Muscle of leg (tissue), 16 donors: ENCODE measurements at places on chromosomes 6 and 20.

- H3K27me3 ChIP-seq, result no peaks in the 10 kb centered on the region
- no peaks in the 10 kb centered on the region for H3K36me3 ChIP-seq
- H3K4me1 ChIP-seq, result no peaks in the 10 kb centered on the region
- no peak overlapping the region for H3K4me3 ChIP-seq
- DNase-seq, result no peak
- no peak overlapping the region for H3K27ac ChIP-seq
Measured at GRCh38 chr6:114421199-114421598, 78.4 kb upstream of the HS3ST5 start.

GRCh38 chr6:99032396-99032795, 84.7 kb upstream of the FBXL4 start:
- H3K27ac ChIP-seq, result no peak overlapping the region
- no peak overlapping the region for H3K4me3 ChIP-seq
- no peak for DNase-seq
- H3K36me3 ChIP-seq, result no peaks in the 10 kb centered on the region
- H3K27me3 ChIP-seq, result no peaks in the 10 kb centered on the region

DNA sequence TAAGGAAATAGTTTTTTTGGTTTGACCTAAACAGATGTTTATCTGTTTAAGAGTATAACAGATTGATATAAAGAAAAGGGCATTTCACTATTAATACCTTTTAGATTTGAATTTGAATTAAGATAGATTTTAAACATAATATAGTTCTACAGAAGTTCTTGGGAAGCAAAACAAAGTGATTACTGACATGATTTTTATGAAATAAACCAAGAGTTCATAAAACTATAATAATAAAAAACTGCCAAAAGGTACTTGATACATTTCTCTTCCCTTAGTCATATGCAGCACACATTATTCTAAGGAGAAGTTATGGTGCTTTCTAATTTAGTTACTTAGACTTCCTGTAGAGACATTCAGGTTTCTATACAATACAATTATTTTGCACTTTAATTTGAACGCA, 9.6 kb downstream of the STXBP5 start:
- no peaks in the 10 kb centered on the region for H3K27me3 ChIP-seq
- no peak overlapping the region for H3K27ac ChIP-seq
- H3K36me3 ChIP-seq, result no peaks in the 10 kb centered on the region
- DNase-seq, result no peak

- DNase-seq, result no peak
- no peak overlapping the region for H3K4me3 ChIP-seq
- no peak overlapping the region for H3K27ac ChIP-seq
- H3K36me3 ChIP-seq, result no peaks in the 10 kb centered on the region
- no peaks in the 10 kb centered on the region for H3K4me1 ChIP-seq
Measured at GRCh38 chr6:169592558-169592957, 109.3 kb downstream of the WDR27 start.

DNA sequence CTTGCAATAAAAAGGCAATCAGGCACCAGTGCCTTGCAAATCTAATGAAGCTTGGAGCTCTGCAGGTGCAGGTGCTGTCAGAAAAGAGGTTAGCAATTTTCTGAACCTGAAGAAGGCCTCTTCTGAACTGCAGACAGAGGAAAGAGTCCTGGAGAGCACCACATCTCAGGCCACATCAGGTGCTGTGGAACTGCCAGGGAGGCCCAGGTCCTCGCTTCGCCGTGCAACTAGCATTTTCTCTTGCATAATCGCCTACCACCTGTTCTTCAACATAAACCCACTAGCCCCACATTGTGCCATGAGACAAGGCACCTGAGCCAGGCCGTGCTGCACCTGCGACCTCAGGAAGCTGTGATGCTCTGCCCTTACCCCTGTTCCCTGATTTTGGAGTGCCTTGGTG, 187.6 kb downstream of the DTNBP1 start:
- no peak for DNase-seq
- H3K27me3 ChIP-seq, result no peaks in the 10 kb centered on the region
- peaks cover 3% of the 10 kb centered on the region for H3K36me3 ChIP-seq
- H3K4me3 ChIP-seq, result no peak overlapping the region
- no peak overlapping the region for H3K27ac ChIP-seq

DNA sequence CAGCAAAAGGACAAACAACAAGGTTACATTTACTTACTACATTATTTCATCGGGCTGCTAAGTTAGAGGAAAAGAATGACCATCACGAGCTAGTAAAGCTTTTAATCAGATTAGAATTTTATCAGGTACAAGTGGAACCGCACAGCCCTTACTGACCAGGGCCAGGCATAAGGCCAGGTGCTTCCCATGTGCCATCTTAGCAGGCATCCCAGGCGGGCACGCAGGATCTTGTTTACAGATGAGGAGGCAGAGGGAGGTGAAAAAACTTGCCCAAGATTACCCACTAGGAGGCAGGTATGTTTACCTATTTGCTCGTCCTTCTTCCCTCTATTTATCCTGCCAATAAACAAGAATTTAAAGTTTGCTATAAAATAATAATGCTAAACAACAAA, 10.7 kb downstream of the EZR start:
- peaks cover 4% of the 10 kb centered on the region for H3K4me1 ChIP-seq
- H3K4me3 ChIP-seq, result no peak overlapping the region
- H3K36me3 ChIP-seq, result peaks cover 5% of the 10 kb centered on the region

GRCh38 chr20:36153736-36154699, 522 bp upstream of the EPB41L1 start:
- H3K27ac ChIP-seq, result peak overlapping the region; percentile 69
- peaks cover 8% of the 10 kb centered on the region for H3K27me3 ChIP-seq
- H3K4me3 ChIP-seq, result peak overlapping the region; percentile 64
- peaks cover 45% of the 10 kb centered on the region for H3K4me1 ChIP-seq

- H3K36me3 ChIP-seq, result no peaks in the 10 kb centered on the region
- no peak overlapping the region for H3K27ac ChIP-seq
- H3K27me3 ChIP-seq, result peaks cover 5% of the 10 kb centered on the region
- H3K4me1 ChIP-seq, result peaks cover 16% of the 10 kb centered on the region
- H3K4me3 ChIP-seq, result no peak overlapping the region
Measured at GRCh38 chr6:3518356-3519190, 61.7 kb upstream of the SLC22A23 start.

DNA sequence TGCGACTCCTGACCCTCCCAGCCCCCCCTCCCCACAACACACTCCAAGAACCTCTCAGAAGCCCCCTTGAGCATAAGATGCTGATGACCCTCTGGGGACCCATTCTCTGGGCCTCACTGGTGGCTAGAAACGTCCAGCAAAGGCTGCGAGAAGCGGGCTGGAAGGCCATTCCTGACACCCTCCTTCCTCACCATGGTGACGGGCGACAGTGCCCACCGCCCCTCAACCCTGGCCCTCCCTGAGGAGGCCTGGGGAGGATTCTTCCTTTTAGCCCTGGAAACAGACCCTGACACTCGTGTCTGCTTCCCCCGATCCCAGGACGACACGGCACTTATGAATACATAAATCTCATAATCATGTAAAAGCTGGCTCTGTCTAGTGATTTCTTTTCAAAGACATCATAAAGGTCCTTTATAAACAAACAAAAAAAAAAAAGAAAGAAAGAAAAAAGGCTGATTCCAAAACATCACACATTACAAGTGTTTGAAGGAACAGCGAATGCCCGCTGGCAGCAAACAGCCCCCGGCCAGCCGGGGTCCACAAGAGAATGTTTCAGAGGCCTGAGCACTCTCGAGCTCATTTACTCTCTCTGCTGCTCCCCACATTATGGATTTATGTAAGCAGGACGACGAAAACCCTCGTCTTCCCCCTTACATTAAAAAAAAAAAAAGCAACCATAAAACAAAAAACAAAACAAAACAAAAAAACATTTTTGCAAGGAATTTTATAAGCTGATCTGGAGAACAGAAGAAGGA, 40.7 kb downstream of the PREX1 start:
- H3K4me1 ChIP-seq, result peaks cover 33% of the 10 kb centered on the region
- H3K4me3 ChIP-seq, result no peak overlapping the region
- peaks cover 2% of the 10 kb centered on the region for H3K36me3 ChIP-seq

DNA sequence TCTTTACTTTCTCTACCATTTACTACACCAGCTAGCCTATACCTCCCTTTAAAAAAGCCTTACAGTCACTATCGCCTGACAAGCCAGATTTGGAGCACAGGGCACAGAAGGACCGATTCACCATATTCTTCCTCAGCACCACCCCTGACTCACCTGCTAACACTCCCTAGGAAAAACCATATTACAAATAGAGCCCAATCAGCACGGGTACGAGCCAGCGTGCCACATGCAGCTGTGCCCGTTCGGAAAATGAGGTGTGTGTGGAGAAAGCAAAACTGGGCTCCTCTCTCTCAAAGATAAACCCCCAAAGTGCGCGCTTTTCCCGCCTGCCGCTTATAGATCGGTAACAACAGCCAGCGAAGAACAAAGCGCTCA, 1.2 kb downstream of the SYNCRIP start:
- H3K27me3 ChIP-seq, result no peaks in the 10 kb centered on the region
- no peak for DNase-seq
- H3K27ac ChIP-seq, result peak overlapping the region; percentile 100
- H3K4me1 ChIP-seq, result peaks cover 4% of the 10 kb centered on the region

DNA sequence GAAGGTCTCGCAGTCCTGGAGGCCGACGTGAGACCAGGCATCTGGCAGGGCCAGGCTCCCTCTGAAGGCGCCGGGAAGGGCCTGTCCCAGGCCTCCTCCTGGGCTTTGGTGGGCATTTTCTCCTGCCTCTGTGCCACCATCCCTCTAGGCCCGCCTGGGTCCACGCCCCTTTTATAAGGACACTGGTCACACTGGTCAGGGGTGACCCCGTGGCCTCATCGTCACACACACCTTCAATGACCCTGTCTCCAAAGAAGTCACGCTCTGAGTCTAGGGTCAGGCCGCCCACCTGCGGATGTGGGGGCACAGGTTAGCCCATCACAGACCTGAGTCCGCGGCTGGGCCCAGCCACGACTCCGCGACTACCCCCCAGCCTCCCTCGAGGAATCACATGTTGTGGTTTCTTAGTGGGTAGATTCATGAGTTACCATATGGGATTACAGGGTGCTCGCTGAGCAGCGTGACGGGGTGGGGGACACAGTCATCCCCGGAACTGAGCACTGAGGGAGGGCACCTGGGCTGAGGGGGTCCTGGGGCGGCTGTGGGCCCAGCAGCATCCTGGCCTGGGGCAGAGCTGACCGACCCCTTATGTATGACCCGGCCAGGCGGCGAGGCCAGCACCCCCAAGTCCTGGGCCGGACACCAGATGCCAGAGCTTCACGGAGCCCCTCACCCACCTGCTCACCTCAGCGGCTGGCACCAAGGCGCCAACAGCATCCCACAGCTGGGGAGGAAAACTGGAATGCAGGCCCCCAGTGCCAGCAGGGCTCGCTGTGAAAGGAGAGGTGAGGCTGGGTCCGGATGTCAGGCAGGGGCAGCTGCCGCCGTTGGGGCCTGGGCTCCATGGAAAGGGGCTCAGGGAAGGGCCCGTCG, 115.9 kb downstream of the DLL1 start:
- H3K36me3 ChIP-seq, result no peaks in the 10 kb centered on the region
- H3K4me3 ChIP-seq, result no peak overlapping the region
- no peak overlapping the region for H3K27ac ChIP-seq
- peaks cover under 1% of the 10 kb centered on the region for H3K27me3 ChIP-seq

GRCh38 chr20:63054681-63055240, 48.0 kb upstream of the BHLHE23 start:
- no peak overlapping the region for H3K27ac ChIP-seq
- DNase-seq, result no peak
- no peaks in the 10 kb centered on the region for H3K36me3 ChIP-seq
- H3K4me1 ChIP-seq, result peaks cover 2% of the 10 kb centered on the region
- H3K4me3 ChIP-seq, result no peak overlapping the region

GRCh38 chr6:47440719-47441118, 36.9 kb upstream of the CD2AP start:
- peak; percentile 75 for DNase-seq
- H3K27me3 ChIP-seq, result no peaks in the 10 kb centered on the region
- no peak overlapping the region for H3K4me3 ChIP-seq
- peaks cover 2% of the 10 kb centered on the region for H3K4me1 ChIP-seq

DNA sequence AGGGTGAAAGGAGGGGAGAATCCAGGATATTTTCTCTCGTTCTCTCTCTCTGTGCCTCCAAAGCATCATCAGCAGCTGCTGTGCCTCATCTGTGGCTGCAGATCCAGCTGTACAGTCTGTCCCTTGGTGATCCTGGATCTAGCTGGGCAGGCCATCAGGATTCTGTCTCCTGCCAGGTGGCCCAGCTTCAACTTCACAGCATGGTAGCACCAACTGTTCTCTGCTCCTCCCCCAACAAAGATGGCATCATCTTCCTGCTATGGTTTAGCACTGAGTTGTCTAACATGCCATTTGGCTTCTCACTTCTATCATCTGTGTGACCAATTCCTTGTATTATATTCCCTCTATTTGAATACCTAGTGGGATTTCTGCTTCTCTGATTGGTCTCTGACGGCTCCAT, 28.6 kb upstream of the ARFGEF2 start:
- no peak overlapping the region for H3K4me3 ChIP-seq
- H3K27me3 ChIP-seq, result no peaks in the 10 kb centered on the region
- DNase-seq, result peak; percentile 89

- no peak overlapping the region for H3K4me3 ChIP-seq
- H3K4me1 ChIP-seq, result no peaks in the 10 kb centered on the region
- no peaks in the 10 kb centered on the region for H3K36me3 ChIP-seq
- no peak for DNase-seq
- no peak overlapping the region for H3K27ac ChIP-seq
Measured at GRCh38 chr6:104604685-104605084, 255.0 kb downstream of the HACE1 start.

DNA sequence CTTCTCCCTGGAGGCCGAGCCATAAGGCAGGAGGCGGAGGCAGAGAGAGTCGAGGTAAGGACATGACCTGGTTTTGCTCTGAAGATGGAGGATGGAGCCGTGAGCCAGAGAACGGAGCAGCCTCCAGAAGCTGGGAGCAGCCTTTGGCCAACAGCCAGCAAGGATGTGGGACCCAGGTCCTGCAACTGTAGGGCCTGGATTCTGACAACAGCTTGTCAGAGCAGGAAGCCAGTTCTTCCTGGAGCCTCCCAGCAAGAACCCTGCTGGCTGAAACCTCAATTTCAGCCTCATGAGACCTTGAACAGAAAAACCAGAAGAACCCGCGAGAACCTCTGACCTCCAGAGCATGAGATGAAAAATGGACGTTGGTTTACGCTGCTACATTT, 13.4 kb upstream of the MRGBP start:
- peaks cover 7% of the 10 kb centered on the region for H3K27me3 ChIP-seq
- H3K4me1 ChIP-seq, result peaks cover 41% of the 10 kb centered on the region
- H3K36me3 ChIP-seq, result no peaks in the 10 kb centered on the region
- H3K4me3 ChIP-seq, result no peak overlapping the region
- DNase-seq, result peak; percentile 63
